ENCODE measurements at places on chromosomes 1 and 21. TPM values are rescaled to one million over a fixed set of nuclear protein-coding genes. Genes with fewer than 3 reads are reported as not detected.

Gene BRDT
- total RNA-seq = not detected

Gene CD34
- 0.53 TPM for total RNA-seq

Gene GBP6
- total RNA-seq = not detected

Gene PCP4L1
- total RNA-seq = not detected

Gene RNF207
- total RNA-seq = 6.8 TPM

Gene COL24A1
- total RNA-seq = 0.87 TPM

Gene S100A7
- total RNA-seq = not detected

Gene CLCNKA
- not detected for total RNA-seq

Gene ETV3L
- total RNA-seq = not detected

Gene NBPF20
- total RNA-seq = 2.9 TPM

Gene ZNF670
- total RNA-seq = 1.2 TPM

Gene RPTN
- total RNA-seq = not detected

Gene AUNIP
- total RNA-seq = 1.7 TPM

Gene HMGN2
- total RNA-seq = 364 TPM

Gene SLFNL1
- 0.26 TPM for total RNA-seq

Gene ELAPOR1
- total RNA-seq = 0.25 TPM

Gene POMGNT1
- total RNA-seq = 50.7 TPM

Gene KPRP
- not detected for total RNA-seq

Gene A3GALT2
- not detected for total RNA-seq

Gene BCAN
- not detected for total RNA-seq

Gene NMNAT1
- 15.4 TPM for total RNA-seq

Gene DIRAS3
- total RNA-seq = 0.99 TPM

Gene TSPAN1
- 1.6 TPM for total RNA-seq

Gene KCNE1
- 0.53 TPM for total RNA-seq

Gene AIRE
- total RNA-seq = under 0.01 TPM

Gene AGT
- total RNA-seq = 1.5 TPM

Gene INAVA
- not detected for total RNA-seq

Gene TPRG1L
- total RNA-seq = 30.1 TPM

Gene UMODL1
- not detected for total RNA-seq

Gene LRRC39
- total RNA-seq = 0.40 TPM

Gene S100A2
- total RNA-seq = 2.4 TPM

Gene TRMT13
- total RNA-seq = 11.8 TPM

Gene FAM163A
- not detected for total RNA-seq

Gene AMPD1
- total RNA-seq = not detected
